ENCODE measurements at places on chromosomes 3 and 15.

GRCh38 chr15:99306694-99307338 lies 55.5 kb downstream of the LRRC28 start:
- peak; percentile 18 for DNase-seq

DNA sequence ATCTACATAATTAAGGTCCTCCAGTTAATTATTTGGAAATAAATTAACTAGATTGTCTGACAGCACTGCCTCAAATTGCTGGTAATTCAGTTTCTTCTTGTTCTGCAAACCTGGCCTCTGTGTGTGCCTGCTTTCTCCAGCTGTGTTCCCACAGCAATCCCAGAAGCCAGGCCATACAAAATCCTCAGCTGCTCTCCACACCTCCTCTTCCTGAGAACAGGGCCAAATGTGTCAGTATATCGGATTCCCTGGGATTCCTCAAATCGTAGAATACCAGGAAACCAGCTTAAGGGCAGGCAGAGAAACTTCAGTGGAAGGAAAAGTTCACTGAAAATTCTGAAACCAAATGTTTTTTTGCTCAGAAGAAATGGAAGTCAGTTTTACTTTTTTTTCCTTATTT lies 261.4 kb downstream of the ZMAT3 start:
- no peak for DNase-seq

GRCh38 chr3:146222204-146223046 lies 28.5 kb downstream of the PLSCR4 start:
- no peak for DNase-seq

DNA sequence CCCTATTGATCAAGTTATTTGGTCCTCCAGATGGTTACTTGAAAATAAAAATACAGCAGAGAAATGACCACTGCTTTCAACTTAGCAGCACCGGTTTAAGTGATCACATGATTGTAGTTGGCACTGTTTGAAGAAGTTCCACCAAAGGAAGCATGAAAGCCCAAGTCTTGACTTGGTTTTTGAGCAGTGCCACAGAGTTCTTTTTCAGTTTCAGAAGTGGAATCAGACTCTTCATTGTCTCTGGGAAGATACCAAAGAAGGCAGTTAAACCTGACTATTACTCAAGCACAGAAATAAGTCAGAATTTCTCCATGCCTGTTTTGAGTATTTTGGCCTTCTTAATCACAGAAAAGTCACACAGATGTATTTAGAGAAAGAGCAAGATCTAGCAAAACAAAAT lies 66.7 kb downstream of the BBX start:
- no peak for DNase-seq

- DNase-seq = no peak
Observed at GRCh38 chr3:143031327-143031726, 30.0 kb downstream of the U2SURP start.

DNA sequence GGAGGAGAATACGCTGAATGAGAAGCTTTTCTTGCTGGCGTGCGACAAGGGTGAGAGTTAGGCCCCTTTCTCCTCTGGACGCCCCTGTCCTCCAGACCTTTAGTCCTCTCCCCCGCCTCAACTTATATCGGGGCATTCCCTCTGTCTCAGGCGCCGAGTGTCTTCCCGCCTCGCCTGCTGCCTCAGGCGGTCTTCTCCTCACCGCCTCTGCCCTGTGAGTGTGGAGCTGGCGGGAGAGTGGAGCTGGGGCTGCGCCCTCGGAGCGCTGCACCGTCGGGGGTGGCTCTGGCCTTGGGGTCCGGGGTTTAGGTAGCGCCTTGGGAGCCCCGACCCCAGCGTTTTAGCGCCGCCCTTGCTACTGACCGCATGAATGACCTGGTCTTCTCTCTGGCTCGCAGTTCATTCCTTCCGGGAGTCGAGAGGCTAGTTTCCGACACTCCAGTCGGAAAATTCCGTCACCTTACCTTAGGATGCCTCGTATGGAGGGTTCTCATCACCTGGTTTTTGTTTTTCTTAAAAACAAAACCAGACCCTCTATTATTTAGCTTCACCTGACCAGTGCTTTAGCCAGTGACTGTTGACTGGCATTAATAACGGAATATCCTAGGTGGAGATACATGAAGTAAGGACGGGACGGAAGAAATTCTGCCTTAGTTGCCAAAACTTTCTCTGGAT lies 985 bp downstream of the TRPC1 start:
- DNase-seq = peak; percentile 25

DNA sequence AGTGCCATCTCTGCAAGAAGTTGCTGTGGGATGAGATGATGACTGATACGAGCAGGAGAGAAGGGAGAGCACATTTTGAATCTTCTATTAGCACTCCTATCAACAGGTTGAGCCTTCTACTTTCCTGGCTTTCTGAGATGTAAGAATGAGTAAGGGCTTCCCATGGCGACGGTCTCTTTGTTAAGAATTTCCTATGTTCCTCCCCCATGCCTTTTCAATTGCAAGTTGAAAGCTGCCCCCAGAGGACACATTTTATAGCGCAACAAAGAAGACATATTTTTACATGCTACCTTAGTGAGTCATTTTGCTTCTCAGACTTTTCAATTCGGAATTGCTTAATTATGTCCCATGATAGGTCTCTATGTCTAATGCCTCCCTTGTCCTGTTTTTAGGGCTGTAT lies 71.3 kb upstream of the LRTM1 start:
- no peak for DNase-seq

DNA sequence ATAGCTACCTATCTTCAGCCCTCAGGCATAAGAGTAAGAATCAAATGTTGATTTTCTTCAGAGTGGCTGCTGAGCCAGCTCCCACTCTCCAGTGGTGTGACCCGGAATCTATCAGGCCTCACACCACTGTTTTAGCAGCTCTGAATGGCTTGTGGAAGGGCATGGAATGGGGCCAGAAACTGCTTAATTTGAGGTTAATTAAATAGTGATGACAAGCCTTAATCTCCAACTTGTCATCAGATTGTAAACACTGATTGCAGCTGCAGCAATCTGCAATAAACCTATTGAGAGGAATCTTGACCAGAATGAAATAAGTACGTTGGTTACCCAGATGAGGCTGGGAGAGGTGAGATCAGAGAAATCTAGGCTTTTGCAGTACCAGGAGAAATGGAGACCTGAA lies 317.4 kb downstream of the FHIT start:
- no peak for DNase-seq

DNA sequence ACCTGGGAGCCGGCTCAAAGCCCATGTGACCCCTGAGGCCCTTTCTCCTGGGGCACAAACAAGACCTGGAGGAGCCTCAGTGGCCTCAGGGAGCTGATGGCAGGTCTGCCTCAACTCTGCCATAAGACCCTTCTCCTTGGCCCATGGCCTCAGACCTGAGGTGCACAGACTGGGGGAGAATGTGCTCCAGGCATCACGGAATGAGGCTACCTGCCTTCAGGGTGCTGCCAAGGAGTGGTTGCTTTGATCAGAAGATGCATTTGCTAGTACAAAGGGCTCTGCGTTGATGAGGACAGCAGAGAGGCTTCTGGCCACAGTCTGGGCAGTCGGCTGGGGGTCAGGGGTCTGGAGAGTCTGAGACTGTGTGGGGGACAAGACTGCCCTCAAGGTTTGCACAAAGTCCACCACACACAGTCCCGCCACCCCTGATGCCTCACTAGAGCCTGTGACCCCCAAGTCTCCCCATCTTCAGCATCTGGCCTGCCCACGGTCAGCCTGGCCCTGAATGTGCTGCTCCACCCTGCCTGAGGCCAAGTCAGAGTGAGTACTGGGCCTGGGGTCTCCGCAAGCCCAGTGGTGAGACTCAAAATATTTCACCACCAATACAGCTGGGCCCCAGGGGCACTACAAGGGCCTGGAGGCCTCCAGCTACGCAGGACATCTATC lies 26.6 kb downstream of the ALDH1L1 start:
- DNase-seq = no peak

GRCh38 chr3:140276703-140277102 lies 341.7 kb downstream of the CLSTN2 start:
- DNase-seq = no peak

DNA sequence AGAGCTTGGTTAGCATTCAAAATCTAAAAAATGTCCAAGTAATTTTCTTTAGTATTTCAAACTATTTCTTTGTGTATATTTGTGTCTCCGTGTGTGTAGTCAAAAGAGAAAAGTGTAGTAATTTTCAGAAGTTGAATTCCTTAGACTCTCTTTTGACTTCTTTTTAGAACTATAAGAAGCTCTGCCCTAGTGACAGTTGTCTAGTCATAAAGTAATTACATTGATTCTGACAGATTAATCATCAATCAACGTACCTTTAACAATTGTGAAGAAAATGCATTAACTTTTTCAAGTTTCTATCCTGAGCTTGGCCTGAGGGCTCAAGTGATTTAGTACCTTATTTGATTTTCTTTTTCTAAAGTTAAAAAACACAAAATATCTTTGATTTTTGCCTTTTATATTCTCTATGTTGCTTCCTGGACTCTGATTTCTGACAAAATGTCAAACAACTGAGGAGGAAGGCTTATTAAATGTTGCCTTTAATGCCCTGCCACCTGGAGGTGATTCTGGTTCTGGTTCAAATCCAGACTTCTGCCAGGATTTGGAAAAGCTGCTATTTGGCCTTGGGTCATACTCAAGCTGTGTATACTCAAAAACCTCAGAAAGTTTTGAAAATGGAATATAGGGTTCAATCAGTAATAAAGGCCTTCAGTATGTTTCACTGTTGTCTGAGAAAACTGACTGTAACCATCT lies 653.6 kb downstream of the NSUN3 start:
- no peak for DNase-seq

DNA sequence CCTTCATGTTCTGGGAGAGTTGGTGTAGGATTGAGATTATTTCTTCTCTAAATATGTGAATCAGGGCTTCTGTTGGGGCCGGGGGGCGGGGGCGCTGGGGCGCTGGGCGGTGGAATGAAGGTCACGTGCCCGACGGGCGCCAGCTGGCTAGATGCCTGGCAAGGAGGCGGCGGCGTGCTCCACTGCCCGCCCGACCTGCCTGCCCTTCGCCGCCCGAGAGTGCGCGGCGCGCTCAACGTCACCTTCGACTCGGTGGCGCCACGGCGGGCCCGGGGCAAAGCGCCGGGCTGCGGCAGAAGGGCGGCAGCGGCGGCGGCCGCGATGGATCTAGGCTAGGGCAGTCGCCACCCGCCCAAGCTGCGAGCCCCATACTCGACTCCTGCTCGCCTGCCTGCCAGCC lies 47.0 kb upstream of the LHFPL4 start:
- no peak for DNase-seq

- no peak for DNase-seq
Observed at GRCh38 chr3:152256851-152257562, 11.7 kb upstream of the MBNL1 start.

GRCh38 chr3:149234671-149235245 lies 13.1 kb upstream of the CP start:
- no peak for DNase-seq

GRCh38 chr3:197874064-197874463 lies 75.9 kb upstream of the RPL35A start:
- no peak for DNase-seq

- DNase-seq = no peak
Observed at GRCh38 chr15:97875025-97875512, 85.4 kb upstream of the ARRDC4 start.

GRCh38 chr3:30082652-30083051 lies 523.7 kb upstream of the TGFBR2 start:
- no peak for DNase-seq

- no peak for DNase-seq
Observed at GRCh38 chr15:81105545-81105944, 28.5 kb upstream of the CFAP161 start.

DNA sequence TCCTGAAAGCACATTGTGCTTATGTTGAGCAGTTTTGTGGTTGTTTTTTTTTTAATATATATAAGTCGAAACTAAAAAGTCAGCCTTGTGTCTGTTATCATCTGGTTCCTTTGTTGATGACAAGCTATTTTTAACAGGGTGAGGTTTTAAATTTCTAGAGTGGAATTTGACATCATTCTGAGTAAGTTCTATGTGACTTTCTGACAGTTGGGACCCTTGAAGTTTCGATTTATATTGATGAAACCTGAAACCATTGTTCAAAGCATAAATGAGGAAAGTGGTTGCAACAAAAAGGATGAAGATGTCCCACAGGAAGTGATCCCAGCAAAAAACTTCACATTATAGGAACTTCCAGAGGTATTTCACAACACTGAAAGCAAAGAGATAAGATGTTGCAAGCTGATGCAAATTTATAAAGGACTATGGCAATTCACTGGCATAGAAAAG lies 94.0 kb downstream of the CYP19A1 start:
- no peak for DNase-seq

DNA sequence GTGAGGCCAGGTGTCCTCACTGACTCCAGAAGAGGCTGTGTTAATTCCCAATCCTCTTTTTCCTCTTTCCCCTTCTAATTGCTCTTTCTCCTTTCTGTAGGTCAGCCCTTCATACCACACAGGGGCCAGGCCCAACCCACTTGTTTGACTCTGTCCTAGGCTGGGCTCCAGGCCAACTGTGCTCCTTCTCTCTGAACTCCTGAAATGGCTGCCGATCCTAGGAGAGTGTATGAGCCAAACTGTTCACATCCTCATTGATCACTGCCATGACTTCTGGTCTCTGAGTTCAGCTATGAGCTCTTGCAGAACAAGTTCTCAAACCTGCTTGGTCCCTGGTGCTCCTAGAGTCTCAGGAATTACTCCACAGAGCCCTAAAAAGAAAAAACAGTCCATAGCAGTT lies 145.1 kb downstream of the VGLL4 start:
- DNase-seq = peak; percentile 10

DNA sequence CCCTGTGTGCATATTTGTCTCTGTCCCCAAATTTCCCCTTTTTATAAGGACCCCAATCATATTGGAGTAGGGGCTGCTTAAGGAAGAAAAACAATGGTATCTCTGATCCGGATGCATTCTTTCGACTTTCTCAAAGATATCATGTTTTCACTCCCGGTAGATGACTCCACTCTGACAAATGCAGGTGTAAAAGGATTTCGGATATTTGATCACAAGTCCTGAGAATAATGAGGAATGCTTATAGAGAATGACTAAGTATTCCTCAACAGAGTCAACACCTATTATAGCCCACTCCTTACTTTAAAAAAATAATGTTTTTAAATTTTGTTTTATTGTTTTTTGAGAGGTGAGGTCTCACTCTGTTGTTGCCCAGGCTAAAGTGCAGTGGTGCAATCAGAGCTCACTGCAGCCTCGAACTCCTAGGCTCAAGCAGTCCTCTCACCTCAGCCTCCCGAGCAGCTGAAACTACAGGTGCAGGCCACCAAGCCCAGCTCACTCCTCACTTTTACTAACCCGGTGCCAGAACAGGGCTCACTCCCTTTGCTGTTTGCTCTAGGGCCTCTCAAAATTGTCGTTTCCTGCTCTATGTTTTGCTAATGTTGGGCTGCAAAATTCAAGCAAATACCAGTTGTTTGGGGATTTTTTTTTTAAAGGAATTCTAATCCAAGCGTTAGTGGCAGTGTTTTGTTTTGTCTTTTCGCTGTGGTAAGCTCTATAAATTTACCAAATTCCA lies 24.6 kb downstream of the COL8A1 start:
- no peak for DNase-seq

Data from NCI-H748 treated with DMSO at 0.1 percent for 48 hours (cell line).